Stimulated activated CD4-positive, alpha-beta T cell treated with anti-CD3 and anti-CD28 coated beads, Interleukin-1b, Interleukin-23, amount 100 ng/mL, for 24 hours (primary cell): ENCODE measurements at places on chromosomes 2 and 18.
A peak's percentile ranks its signal among the peaks of the same experiment; 100 is the strongest.

DNA sequence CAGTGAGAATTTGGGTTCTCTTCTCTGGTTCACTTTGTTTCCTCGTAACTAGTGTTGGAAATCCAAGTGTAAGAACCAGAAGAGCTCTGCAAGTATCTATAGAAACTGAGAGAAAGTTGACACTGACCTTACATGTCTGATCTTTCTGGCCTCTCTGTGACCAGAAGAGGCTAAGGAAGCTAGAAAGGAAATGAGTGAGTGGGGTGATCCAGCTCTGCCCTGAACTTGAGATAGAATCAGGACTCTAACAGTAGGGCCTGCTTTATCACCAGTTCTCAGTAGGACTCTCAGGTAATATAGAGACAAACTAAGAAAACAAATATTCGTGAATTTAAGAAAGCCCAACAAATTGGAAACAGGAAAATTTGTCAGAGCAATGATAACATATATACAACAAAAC, 441.2 kb upstream of the ZNF804A start:
- DNase-seq = no peak

- no peak for DNase-seq
Measured at GRCh38 chr2:103327966-103328365, 566.1 kb downstream of the TMEM182 start.

GRCh38 chr2:23425885-23426262, 40.9 kb downstream of the KLHL29 start:
- no peak for DNase-seq

DNA sequence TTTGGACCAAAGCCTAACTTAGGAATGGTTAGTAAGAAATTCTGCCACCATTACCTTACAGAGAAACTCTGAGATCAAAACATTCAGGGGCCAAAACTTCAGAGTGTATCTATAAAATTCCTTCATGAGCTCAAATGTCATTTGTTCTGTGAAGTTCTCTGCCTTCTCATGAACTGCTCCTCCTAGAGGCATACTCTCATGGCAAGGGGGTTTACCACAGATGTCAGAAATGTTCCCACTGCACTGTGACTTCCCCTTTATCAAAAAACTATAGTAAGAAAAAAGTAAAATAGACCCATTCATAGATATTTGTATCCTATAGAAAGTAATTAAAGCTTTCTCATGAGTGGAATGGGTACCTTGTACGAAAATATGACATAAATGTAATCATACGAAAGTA, 68.5 kb downstream of the USP40 start:
- DNase-seq = no peak

DNA sequence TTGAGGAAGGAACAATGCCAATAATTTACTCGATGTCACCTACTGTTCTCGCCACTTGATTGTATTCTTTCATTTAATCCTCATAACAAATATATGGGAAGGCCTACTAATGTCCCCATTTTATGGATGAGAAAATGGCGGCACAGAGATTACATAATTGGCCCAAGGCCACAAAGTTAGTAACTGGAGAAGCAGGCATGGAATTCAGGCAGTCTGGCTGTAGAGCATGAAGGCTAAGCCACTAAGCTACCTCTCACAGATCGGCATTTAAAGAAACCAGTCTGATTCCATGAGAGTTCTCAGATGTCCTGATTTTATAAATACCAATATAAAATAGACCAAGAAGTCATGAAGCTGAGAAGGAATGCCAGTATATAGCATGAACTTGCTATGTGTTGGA, 121.8 kb upstream of the EPAS1 start:
- DNase-seq = no peak

DNA sequence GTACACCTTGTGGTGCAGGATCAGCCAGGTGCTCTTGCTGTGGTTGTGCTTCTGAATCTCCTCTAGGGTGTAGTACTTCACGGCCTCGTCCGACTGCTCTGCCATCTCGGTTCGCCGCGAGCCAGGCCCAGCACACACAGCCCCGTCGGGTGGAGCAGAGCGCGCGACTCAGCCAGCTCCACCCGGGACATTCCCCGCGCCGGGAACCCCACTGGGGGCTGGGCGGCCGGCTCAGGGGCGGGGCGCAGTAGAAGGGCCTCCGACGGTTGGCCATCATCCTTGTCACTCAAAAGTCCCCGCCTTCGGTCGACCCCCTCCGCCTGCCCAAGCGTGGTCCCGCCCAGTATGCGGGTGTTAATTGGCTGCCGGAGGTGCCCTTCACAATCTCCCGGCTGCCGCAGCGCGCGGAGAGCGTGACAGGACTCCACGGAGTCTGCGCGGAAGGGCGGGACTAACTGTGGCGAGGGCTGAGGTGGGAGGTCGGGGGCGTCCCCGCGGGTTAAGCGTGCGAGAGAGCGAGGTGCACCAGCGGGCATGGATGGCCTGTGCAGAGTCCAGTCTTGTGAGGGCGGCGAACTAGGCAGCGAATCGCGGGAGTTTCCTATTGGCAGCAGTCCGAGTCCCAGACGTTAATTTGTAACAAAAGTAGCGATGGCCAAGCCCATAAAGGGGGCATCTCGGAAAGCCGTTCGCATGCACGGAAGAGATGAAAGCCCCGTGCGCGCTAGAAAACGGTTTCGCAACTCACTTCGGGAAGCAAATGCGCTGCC, at the start of gene CYB5A:
TSS of gene CYB5A (minus strand) at position 193 of the 770 bp plus-strand sequence. CDS start at position 105, 88 bp downstream.
- peak; percentile 98 for DNase-seq

- no peak for DNase-seq
Measured at GRCh38 chr2:189841019-189841418, 56.8 kb downstream of the PMS1 start.

- no peak for DNase-seq
Measured at GRCh38 chr18:44195394-44196140, 485.1 kb upstream of the SETBP1 start.

GRCh38 chr2:37340637-37341036, 3.8 kb upstream of the QPCT start:
- DNase-seq = no peak

DNA sequence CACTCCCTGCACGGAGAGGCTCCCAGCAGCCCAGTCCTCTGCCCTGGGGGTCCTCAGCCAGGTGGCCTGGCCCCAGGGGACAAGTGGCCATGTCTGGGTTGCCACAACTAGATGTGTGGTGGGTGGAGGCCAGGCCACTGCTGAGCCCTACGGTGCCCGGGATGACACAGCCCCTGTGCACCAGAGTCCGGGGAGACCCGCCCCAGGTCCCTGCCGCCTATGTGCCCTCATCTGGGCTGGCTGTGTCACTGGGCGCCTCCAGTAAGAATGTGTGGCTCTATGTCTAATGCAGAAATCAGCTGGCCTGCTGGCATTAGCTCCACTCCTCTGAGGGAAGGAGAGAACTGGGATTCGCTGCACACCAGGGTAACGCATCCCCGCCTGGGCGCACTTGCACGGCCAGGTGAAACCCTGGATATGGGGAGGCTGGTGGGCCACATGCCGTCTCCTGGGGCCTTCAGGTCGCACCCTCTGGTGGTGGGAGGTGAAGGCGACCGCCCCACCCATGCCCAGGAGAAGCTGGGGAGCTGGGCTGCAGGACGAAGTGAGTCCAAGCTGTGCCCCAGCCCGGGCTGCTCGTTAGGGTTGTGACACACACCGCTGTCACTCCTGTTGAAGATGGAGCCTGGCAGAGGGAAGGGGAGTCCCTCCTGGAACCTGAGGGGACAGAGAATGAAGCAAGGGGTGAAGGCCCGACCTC, 136.1 kb downstream of the PTGR3 start:
- DNase-seq = no peak

- DNase-seq = no peak
Measured at GRCh38 chr2:200426754-200427153, 83.1 kb downstream of the KCTD18 start.

GRCh38 chr2:46200861-46201605, 96.2 kb upstream of the EPAS1 start:
- DNase-seq = no peak

DNA sequence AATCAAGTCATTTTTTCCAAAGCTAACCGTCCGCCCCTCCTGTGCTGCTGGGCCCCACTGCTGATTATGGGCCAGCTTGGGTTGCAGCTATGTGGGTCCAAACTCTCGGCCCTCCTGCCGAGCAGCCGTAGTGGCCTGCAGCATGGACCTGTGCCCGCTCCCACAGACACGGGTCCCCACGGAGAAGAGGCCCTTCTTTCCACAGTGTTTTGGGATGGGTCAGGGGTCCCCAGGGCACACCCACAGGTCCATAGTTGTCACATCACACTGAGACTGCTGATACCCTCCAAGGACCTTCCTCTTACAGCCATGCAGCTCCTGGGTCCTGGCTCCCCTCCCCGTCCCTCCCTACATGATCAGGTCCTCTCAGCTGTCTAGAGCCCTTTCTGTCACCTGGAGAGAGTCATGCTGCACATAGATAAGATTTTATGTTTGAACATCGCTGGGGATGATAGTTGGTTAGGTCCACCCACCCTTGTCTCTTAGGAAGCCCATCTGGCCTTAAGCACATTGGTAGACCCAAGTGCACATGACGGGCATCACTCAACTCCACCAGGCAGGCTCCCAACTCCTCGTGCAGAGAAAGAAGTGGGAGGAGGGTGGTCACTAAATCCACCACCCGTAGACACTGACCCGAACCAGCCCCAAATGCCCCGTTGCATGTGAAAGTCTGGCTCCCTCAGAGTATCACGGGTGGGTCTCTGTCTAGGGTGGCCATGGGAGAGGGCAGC, 17.5 kb downstream of the GPR55 start:
- no peak for DNase-seq

- no peak for DNase-seq
Measured at GRCh38 chr2:19360266-19360965, 2.0 kb upstream of the OSR1 start.

GRCh38 chr2:27737676-27738348, 33.7 kb upstream of the MRPL33 start:
- DNase-seq = no peak

DNA sequence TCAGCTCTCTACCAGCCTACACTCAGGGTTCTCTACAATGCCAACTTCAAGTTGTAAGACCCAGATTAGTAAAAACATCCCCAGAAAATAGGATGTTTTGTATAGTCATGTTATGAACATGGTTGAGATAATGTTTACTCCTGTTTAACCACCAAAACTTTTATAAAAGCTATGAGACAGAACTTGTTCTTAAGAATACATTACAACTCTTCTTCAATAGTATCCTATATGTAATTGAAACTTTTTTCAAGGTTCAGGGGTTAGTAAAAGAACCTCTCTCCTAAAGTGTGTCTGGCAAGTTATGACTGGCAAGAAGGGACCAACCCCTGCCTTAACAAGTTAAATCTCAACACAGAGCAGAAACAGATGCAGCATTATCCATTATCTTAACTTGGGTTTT, 118.8 kb upstream of the STK17B start:
- DNase-seq = no peak

GRCh38 chr2:23400703-23401102, 15.7 kb downstream of the KLHL29 start:
- no peak for DNase-seq

DNA sequence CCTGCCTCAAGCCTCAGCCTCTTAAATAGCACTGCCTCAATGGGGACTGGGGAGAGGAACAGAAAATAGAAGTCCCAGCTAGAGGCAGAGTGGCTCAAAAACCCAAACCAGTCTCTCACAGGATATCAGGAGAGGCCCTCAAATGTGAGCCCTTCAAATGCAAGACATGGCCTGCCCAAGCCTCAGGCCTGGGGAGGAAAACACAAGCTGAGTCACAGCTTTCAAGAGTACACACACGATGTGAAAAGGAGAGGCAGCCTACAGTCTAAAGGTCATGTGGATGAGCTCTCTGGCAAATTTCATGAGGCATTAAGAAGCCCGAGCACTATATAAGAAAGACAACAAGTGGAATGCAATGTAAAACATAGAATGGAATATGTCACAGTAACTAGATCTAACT, 316.6 kb upstream of the MEX3C start:
- no peak for DNase-seq

GRCh38 chr2:113212245-113213060, 38.7 kb downstream of the PSD4 start:
- no peak for DNase-seq

- DNase-seq = no peak
Measured at GRCh38 chr18:63253014-63253413, 66.6 kb downstream of the BCL2 start.

DNA sequence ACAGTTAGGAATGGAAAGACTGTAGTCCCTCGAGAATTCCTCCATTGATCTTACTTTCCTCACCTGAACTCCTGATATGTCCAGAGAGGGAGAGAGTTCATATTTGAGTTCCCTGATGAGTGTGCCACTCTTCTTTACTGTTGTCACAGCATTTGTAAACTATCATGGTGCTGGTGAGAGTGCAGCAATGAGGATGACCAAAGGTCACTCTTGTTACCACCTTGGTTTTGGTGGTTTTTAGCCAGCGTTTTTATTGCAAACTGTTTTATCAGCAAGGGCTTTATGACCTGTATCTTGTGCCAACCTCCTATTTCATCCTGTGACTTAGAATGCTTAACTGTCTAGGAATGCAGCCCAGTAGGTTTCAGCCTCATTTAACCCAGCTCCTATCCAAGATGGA, 1062.5 kb downstream of the BCL11A start:
- no peak for DNase-seq

GRCh38 chr18:3110034-3110752, 97.2 kb upstream of the LPIN2 start:
- no peak for DNase-seq

DNA sequence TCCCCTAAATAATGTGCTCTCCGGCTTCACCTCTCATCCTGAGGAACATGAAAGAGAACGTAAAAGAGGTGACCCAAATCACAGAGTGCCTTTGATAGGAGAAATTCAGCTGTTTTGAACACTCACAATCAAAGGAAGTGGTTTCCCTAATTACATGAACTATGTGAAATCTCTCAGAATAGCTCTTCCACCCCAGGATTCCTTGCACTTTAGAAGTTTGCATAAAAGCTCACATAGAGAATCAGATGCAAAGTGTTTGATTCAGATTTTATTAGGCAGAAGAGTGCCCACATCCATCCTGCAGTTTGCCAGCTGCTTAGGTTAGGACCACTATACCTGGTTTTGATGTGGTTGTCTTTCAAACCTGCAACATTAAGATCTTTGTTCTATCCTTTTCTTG, 61.0 kb downstream of the MAP3K20 start:
- no peak for DNase-seq

DNA sequence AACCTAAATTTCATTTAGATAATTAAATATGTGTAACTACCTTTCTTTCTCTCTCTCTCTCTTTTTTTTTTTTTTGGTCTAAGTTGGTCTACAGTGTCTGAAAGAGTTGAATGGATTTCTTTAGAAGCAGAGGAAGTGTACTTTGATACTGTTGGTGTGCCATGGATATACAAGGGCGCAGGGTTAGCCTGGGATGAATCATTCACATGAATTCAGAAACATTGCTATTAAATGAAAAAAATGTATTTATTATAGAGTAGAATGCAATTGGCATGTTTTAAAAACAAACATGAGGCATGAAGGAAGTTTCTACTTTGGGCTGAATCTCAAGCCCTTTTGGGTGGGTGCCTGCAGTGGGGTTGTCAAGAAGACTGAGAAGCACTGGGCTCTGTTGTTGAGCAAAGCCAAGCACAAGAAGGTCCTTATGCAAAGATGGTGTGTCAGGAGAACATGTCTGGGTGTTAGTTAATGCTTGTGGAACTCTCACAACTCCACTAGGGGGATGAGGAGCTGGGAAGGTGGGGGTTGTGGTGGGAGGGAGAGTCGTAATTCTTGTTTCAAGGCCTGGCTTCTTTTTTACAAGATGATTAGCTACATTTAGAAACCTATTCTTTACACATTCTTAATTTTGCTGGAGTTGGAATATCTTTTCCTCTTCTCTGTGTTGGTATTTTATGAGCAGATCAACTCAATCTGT, 57.9 kb downstream of the LYPD6 start:
- DNase-seq = no peak
